Breast epithelium (tissue), 4 donors: ENCODE measurements at places on chromosomes 16 and 17. TPM values are rescaled to one million over a fixed set of nuclear protein-coding genes. Genes with fewer than 3 reads are reported as not detected.

DNA sequence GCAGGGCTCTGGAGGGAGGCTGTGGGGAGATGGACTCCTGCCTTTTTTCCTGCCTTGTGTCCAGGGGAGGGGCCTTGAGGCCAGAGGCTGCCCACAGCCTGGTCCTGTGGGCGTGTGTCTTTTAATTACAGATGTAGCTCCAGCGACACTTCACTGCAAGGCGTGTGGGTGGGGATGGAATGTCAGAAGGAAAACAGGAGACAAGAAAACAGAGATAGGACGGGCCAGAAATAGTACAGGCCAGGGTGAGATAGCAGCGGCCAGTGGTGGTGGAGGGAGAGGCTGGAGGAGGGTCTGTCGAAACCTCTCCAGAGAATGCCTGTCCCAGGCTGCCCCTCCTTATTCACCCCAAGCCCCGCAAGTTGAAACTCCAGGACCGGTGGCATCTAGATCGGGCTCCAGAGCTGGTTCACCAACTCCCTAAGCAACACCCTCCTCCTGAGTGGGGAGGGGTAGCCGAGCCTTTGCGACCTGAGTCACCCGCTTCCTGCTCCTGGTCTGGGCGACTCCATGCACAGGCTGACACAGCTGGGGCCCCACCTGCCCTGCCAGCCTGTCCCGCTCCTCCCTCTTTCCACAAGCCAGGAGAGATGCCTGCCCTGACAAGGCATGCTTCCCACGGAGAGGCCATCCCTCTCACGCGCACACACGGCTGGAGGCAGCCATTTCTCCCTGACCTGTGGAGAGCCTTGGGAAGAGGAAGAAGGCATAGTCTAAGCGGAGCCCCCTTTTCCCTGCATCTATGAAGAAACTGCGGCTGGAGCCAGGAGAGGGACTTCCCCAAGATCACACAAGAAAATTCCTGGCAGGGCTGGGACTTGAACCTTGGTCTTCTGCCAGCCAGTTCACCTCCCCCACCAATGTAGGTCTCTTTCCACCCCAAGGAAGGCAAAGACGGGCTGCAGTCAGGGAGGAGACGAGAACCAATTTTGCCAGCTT lies 6.6 kb upstream of the JUP start:
- peak; percentile 87 for DNase-seq
- H3K4me1 ChIP-seq: peaks cover 18% of the 10 kb centered on the region
- peak overlapping the region; percentile 28 for H3K4me3 ChIP-seq
- peak overlapping the region; percentile 94 for H3K27ac ChIP-seq

GRCh38 chr16:72099377-72099818 lies 5.8 kb downstream of the DHX38 start:
- no peak overlapping the region for H3K27ac ChIP-seq
- no peak overlapping the region for H3K4me3 ChIP-seq
- H3K36me3 ChIP-seq: peaks cover 35% of the 10 kb centered on the region
- no peaks in the 10 kb centered on the region for H3K27me3 ChIP-seq
- no peak for DNase-seq
- H3K4me1 ChIP-seq: peaks cover 5% of the 10 kb centered on the region

CDRT15 gene
- not detected for total RNA-seq

TMEM204 gene
- 34.1 TPM for total RNA-seq

GRCh38 chr17:80260791-80261158 lies at the start of gene RNF213:
Gene RNF213, plus strand, starts transcription at chr17:80260852. Its CDS starts 2,830 bp downstream, at chr17:80263682.
- no peaks in the 10 kb centered on the region for H3K27me3 ChIP-seq
- H3K4me1 ChIP-seq: peaks cover 16% of the 10 kb centered on the region
- H3K36me3 ChIP-seq: no peaks in the 10 kb centered on the region
- H3K27ac ChIP-seq: peak within 1 kb of the TSS; percentile 99
- DNase-seq: no peak
- H3K4me3 ChIP-seq: peak within 1 kb of the TSS; percentile 98

IL17C gene
- not detected for total RNA-seq

DNA sequence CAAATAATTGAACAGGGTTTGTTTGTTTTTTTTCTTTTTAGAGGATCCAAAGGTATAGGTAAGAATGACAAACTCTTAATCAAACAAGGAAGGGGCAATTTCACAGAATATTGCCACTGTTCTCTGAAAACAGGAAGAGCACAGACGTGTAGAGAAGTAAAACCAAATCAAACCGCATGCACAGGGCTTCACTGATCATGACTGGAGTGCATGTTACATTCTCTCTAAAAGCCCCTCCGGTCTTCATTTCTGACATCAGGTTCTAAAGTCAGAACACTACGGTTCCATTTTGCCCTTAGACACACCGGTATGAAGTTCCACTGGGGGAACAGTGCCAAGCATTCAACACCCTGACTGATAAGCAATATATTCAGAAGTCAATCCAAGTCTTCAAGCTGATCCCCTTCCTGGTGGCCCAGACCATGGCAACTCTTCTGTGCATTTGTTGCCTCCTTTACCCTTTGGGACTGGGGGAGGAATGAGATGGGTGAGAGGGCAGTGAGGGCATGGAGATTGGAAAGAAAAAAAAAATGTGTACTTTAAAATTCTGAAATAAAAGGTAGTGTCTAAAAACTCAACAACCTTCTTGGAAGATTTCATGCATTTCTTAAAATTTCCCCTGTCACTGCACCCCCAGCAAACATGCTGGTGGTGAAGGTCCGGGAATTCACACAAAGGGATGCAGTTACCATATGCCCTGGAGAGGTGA lies 1.4 kb downstream of the MMD start:
- no peak for DNase-seq
- H3K4me1 ChIP-seq: no peaks in the 10 kb centered on the region
- no peaks in the 10 kb centered on the region for H3K36me3 ChIP-seq
- H3K27ac ChIP-seq: peak overlapping the region; percentile 87

GJC1 gene
- 4.3 TPM for total RNA-seq

GRCh38 chr16:66542396-66542795 lies 7.5 kb downstream of the TK2 start:
- H3K36me3 ChIP-seq: no peaks in the 10 kb centered on the region
- no peaks in the 10 kb centered on the region for H3K27me3 ChIP-seq
- H3K4me1 ChIP-seq: no peaks in the 10 kb centered on the region

DNA sequence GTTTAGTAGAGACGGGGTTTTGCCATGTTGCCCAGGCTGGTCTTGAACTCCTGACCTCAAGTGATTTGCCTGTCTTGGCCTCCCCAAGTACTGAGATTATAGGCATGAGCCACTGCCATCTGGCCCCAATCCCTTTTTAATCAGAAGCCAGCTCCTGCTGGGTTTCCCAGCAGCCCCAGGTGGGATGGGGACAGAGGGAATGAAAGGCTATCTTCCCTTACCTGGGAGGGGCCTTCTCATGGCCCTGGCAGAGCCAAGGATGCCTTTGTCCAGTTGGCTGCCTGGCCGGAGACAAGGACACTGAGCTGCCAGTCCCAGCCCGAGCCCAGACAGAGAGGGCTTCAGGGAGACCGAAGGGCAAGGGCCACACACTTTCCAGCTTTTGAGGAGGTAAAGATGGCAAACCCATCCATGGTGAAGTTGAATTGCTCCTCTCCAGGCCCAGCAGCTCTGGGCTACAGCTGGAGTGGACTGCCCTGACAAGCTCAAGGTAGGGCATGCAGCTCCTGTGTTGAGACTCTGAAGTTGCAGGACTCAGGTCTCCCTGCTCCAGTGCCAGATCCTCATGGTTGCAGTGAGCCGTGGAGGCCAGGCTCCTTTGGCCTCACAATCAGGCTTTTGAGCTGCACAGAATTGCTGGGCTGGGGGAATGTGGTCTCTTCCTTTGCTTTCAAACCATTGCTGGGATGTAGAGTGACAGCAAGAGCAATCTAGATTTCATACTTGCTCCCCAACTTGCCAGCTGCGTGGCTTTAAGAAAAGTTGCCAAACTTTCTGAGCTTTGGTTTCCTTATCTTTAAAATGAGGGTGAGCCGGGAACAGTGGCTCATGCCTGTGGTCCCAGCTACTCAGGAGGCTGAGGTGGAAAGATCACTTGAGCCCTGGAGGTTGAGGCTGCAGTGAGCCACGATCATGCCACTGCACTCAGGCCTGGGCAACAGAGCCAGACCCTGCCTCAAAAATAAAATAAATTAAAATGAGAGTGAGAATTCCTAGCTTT lies 44.5 kb upstream of the IL34 start:
- H3K4me1 ChIP-seq: no peaks in the 10 kb centered on the region
- H3K27me3 ChIP-seq: no peaks in the 10 kb centered on the region
- H3K4me3 ChIP-seq: no peak overlapping the region
- H3K36me3 ChIP-seq: no peaks in the 10 kb centered on the region

TMC7 gene
- total RNA-seq: 1.3 TPM

MSLN gene
- total RNA-seq: not detected

KCNJ2 gene
- total RNA-seq: 2.4 TPM

DNA sequence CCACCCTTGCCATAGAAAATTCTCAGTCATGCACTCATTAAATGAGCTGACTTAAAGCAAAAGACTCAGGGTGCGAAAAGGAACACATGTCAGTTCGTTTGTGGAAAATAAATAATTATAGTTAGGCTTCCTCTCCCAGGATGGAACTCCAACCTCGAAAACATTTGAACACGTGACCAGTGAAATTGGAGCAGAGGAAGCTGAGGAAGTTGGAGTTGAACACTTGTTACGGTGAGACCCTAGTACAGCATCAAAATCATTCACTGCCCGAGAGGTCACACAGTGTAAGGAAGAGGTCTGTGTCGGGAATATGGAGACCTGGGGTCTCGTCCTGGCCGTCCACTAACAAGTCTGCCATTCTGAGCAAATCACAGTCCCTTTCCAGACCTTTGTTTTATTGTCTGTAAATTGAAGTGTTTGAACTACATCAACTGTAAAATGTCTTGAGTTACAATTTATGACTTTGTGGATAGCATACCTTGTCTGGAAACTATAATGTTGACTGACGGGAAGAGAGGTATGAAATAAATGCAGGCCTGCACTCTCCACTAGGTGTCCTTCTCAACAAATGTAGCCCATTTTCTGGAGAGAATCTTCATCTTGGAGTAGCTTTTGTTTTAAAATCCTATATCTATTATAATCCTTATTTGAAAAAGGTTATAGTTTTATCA lies 7.7 kb downstream of the PSMD7 start:
- H3K27ac ChIP-seq: no peak overlapping the region
- no peaks in the 10 kb centered on the region for H3K4me1 ChIP-seq

GSG1L2 gene
- not detected for total RNA-seq

DNA sequence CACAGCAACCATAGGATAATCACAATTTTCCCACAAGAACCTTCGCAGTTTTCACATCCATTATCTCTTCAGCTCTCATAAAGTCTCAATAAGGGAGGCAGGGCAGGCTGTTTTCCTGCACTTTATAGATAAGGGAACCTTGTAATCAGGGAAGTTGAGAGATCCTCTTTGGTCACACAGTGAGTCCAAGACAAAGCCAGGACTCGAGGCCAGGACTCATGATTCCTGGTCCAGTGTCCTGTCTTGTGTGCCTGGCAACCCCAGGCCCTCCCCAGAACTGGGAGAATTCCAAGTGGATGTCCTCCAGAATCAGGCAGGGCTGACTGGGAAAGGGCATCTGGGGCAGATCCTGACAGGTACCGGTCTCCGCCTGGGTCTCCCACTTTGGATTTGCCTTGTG lies 23.1 kb upstream of the PHF12 start:
- no peaks in the 10 kb centered on the region for H3K27me3 ChIP-seq
- H3K4me3 ChIP-seq: no peak overlapping the region
- no peak for DNase-seq
- no peak overlapping the region for H3K27ac ChIP-seq
- no peaks in the 10 kb centered on the region for H3K36me3 ChIP-seq

- peaks cover 4% of the 10 kb centered on the region for H3K36me3 ChIP-seq
- H3K4me3 ChIP-seq: no peak overlapping the region
- DNase-seq: no peak
- H3K27ac ChIP-seq: no peak overlapping the region
- no peaks in the 10 kb centered on the region for H3K27me3 ChIP-seq
- H3K4me1 ChIP-seq: peaks cover 9% of the 10 kb centered on the region
Observed at GRCh38 chr16:70527315-70527996, 3.8 kb downstream of the SF3B3 start.

DNA sequence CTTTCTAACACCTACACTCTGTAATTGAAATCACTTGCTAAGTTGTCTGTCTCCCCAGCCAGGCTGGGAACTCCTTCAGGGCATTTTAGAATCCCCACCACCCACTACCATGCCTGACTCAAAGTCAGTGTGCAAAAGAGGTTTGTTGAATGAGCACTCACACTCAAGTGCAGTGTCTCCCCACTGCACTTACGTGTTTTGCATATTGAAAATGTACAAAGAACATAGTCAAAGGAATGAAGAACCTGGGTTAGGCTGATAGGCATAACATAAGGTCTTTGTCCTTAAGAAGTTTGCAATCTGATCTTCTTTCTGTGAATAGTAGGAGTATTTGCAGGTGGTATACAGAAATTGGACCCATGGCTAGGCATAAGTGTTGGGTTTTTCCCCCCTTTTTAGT lies 33.8 kb upstream of the DDX52 start:
- no peaks in the 10 kb centered on the region for H3K27me3 ChIP-seq
- no peak overlapping the region for H3K4me3 ChIP-seq
- DNase-seq: no peak
- no peaks in the 10 kb centered on the region for H3K4me1 ChIP-seq
- H3K36me3 ChIP-seq: no peaks in the 10 kb centered on the region
- no peak overlapping the region for H3K27ac ChIP-seq

GRCh38 chr17:10114931-10115535 lies 83.4 kb downstream of the GAS7 start:
- no peaks in the 10 kb centered on the region for H3K27me3 ChIP-seq
- peak overlapping the region; percentile 59 for H3K4me3 ChIP-seq
- peaks cover 20% of the 10 kb centered on the region for H3K4me1 ChIP-seq
- peak; percentile 69 for DNase-seq
- no peaks in the 10 kb centered on the region for H3K36me3 ChIP-seq

DNA sequence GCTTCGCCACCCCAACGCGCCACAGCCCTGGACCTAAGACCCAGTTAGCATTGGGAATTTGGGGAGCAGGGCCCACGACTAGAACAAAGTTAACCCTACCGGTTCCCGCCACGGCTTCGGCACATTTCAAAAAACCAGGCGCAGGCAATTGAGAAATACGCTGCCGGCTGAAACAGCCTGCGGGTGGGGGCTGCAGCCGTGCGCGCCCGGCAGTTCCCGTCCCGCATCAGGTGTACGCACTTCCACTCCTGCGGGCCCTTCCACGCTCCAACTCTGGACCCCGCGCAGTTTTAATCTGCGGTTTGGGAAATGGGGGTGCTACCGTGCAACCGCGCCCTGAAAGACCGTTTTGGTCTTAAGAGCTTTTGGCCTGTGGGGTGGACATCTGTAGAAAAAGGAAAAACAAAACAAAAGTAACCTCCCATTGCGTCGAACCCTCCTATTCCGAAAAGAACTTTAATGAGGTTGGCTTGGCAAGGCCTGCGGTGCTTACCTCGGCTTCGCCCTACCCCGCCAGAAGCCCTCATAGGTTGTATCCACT lies 7.1 kb downstream of the IRX5 start:
- DNase-seq: no peak
- peak overlapping the region; percentile 97 for H3K27ac ChIP-seq
- no peaks in the 10 kb centered on the region for H3K36me3 ChIP-seq
- peak overlapping the region; percentile 81 for H3K4me3 ChIP-seq

DNA sequence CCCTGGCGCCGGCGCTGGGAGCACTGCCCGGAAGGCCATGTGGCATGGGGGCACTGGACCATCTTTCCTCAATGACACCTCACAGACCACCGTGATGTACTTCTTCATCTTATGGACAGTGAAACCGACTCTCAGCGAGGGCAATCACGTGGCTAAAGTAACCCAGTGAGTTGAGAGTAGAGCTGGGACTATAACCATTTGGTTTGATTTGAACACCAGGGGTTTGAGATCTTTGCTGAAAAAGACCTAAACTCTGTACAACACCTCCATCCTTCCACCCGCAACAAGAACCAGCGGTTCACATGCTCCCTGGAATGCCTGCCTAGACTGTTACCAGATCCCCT lies 3.3 kb downstream of the ITGA2B start:
- peak overlapping the region; percentile 65 for H3K4me3 ChIP-seq
- no peak for DNase-seq
- H3K27ac ChIP-seq: no peak overlapping the region
- H3K36me3 ChIP-seq: no peaks in the 10 kb centered on the region
- no peaks in the 10 kb centered on the region for H3K27me3 ChIP-seq
- H3K4me1 ChIP-seq: no peaks in the 10 kb centered on the region
